Right ventricle myocardium superior (tissue), 1 donor: ENCODE measurements at places on chromosomes 2 and 18.

DNA sequence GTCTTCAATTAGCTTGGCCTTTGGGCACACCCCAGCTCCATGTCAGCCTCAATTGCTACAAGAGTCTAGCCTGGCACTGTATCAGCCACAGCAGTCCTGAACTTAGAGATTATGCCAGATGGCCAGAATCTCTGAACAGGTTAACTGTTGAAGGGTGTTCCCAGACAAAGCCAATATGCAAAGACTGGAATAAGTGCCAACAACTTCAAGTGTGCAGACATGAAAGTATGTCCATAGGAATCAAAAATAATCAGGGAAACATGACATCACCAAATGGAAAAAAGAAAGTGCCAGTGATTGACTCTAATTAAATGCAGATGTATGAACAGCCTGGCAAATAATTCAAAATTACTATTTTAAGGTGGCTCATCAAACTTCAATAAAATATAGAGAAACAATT, 98.5 kb upstream of the DOCK10 start:
- no peak for DNase-seq

DNA sequence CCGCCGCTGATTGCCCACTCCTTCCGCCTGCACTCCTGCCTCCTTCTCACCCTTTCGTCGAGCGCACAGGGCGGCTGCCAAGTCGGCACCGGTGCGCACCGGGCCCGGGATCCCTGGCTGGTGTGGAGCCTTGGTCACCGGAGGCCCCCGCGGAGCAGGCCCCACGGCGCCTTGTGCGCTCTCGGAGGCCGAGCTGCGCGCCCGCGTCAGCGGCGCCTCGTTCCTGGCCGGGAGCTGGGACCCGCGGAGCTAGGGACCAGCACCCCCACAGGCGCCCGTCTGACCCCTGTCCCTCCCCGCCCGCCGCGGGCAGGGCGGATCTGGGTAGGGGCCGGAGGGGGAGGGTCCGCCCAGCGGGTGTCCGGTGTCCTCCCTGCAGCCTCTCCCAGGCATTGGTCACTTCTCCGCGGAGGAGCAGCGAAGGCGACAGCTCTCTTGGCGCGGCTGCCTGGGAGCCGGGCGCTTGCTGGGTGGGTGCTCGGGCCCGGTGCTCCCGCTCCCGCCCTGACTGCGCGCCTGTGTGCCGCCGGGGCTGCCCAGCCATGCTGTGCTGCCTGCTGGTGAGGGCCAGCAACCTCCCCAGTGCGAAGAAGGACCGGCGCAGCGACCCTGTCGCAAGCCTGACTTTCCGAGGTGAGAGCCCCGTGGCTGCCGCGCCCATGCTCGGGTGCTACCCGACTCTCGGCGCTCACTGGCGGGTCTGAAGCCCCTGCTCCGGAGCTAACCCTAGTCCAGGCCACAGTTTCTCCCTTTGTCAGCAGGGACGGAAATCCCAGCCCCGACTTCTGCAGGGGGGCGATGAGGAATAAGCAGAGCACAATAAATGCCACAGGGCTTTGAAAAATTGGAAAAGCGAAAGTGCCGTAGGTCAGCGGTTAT, 13.2 kb downstream of the DYSF start:
- DNase-seq = peak; percentile 71

- no peak for DNase-seq
Measured at GRCh38 chr18:48003426-48004349, 73.2 kb upstream of the SMAD2 start.

DNA sequence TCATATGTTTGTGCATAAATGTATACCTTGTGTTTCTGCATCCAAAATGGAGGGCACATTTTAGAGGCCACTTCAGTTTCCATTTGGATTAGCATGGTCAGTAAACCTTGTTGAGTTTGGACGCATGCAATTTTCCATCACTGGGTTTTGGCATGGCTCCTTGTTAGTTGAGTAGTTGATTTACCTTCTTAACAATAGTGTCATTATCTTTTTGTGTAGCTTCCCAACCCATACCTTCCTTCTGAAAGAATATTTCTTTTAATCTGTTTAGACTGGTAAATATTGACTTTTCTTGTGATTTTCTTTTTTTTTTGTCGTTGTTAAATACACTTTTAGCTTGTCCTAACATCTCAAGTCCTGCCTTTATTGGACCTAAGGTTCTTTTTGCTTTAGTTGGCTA, 15.5 kb downstream of the RPIA start:
- no peak for DNase-seq

GRCh38 chr2:237629188-237629534, 1.8 kb downstream of the LRRFIP1 start:
- DNase-seq = no peak

DNA sequence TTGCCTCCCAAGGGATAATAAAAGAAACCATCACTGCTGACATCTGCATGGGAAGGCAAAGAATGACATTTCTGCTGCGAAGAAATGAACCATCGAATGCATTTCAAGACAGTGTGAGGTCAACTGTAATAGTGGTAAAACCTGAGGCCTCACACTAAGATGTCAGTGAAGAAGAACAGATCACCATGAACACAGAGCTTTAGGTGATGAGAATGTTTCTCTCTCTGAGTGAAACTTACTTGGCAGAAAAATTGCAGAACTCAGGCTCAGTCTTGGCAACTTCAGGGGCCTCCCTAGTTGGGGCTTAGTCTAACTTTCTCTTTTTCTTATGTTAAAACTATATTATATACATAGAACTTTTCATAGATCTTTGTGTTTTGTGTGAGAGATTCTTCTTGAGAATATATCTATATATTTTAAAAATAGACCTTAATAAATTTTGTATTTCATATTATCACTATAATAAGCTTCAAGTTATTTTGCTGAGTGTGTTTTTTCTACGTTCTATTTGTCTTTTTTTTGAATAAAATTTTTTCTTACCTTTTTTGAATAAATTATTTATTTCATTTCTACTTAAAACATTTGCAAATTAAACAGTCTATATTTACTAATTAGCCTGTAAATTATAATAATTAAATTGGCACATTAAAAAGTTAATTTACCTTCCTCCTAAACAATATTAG, 427.5 kb upstream of the TRIB2 start:
- DNase-seq = no peak

- DNase-seq = no peak
Measured at GRCh38 chr2:142165790-142166189, 35.0 kb upstream of the LRP1B start.

DNA sequence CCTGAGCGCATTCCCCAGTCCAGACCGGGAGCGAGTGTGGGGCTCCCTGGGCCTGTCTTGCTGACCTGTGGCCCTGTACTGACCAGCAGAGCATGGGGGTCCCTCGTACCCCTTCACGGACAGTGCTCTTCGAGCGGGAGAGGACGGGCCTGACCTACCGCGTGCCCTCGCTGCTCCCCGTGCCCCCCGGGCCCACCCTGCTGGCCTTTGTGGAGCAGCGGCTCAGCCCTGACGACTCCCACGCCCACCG, 5.3 kb downstream of the NEU4 start:
- DNase-seq = peak; percentile 28

DNA sequence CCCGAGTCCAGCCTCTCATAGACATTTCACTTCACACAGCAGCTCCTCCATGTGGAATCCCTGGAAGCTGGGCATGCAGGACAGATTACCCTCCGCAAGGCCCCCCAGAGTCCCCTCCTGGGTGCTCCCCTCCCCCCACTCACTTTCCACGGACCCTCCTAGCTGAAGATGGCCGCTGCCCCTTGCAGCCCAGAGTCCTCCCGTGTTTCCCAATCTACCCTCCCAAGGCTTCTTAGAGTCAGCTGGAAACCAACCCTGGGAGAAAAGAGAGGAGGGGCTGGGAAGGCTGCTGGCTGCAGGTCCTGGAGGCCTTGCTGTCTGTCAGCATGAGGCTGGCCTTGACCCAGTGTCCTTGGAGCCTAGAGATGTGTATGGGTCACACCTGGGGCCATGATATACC, 49.0 kb upstream of the HAAO start:
- no peak for DNase-seq

DNA sequence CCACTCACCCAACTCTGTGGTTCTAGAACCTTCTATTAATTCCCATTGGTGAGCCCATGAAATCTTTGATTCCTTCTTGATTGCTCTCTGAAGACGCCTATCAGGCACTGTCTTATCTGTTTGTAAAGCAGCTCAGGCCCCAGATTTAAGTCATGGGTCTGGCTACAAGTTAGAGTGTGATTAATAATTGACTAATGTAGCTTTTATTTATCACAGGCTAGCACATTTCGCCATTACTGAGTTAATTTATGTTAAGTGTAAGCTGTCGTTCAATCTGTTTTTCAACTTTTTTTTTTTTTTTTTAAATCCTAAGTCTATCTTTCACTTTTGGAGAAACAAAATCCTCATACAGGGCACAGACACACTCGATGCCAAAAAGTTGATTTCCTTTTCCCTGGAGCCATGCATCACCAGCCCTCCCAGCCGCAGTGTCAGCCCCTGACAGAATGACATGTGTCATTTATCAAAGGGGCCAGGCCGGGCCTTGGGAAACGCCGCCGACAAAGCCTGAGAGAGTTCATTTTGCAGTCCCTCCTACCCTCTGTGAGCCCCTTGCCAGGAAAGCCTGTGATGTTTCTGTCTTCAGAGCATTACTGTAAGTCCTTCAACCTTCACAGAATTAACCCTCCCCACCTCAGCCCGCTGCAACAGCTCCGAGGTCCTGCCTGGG, 15.8 kb downstream of the TSHZ1 start:
- peak; percentile 47 for DNase-seq

DNA sequence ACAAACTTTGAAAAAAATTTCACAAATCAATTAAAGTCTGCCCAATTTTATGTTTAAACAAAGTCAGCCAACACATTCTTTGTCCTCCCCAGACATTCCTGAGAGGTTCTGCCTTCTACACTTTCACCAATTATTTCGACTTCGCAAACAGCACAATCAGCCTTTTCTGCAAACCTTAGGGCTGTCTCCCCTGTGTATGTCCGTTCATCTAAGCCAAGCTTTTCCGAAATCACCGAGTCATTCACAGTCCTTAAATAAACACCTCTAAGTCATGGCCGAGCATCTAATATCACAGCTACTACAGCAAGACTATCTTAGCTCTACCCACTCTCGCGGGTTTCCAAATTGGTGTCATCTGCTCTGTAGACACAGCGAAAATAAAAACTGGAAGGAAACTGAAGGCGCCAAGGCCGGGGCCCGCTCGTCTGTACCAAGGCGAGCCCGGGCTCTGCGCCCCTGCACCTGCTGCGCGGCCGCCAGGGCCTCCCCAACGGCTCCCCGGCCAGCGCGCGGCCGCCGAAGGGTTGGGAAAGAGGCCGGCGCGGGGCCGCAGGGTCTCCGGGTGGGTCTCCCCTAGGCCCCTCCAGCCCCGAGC, 730 bp downstream of the ODC1 start:
- DNase-seq = peak; percentile 57

GRCh38 chr2:241417626-241418025, 61.5 kb downstream of the FARP2 start:
- DNase-seq = no peak

DNA sequence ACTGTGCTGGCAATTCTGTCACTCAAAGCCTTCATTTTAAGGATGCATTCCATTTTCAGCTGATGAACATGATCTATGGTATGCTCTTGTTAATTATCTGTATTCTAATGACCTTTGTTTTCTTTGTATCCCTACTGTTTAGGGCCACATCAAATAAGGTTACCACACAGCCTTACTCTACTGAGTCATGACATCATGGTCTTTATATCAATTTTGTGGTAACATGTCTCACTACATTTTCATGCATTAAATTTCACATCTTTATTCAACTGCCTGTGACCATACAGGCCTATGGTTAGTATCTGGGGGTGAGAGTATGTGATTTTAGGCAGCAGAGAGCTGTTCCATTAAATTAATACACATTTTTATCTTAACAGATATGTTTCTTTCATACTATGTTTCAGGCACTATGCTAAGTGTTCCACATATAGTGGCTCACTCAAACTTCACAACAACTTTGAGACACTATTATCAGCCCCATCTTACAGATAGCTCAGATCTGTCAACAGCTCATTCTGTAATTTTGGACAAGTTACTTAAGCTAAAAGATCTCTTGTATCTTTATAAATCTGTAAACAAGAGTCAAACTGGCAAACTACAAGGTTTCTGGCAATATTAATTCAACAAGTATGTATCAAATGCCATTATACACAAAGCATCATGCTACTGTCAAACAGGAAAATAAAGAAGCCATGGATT, 18.0 kb downstream of the LRPPRC start:
- no peak for DNase-seq

DNA sequence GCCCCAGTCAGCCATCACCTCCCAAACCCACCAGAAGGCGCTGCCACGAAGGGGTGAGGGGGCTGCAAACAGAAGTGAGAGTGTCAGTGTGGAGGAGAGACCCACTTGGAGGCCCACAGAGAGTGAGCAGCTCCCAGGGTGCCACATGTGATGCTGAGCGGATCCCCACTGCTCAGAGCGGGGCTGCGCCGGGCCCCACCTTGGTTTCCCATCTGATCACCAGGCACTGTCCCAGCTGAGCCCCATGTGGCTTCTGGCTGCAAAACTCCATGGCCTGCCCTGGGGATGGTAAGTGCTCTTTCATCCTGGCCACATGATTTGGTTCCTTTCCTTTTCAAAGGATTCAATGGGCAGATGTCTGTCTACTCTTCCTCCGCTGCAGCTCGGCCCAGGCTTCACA, 23.8 kb downstream of the SNORC start:
- DNase-seq = peak; percentile 30

GRCh38 chr18:67433971-67434370, 82.5 kb downstream of the DSEL start:
- DNase-seq = no peak

- DNase-seq = no peak
Measured at GRCh38 chr2:172928756-172929155, 146.9 kb upstream of the MAP3K20 start.

GRCh38 chr18:48781163-48781987, 169.4 kb downstream of the SMAD7 start:
- peak; percentile 94 for DNase-seq

- DNase-seq = no peak
Measured at GRCh38 chr2:137023205-137023604, 257.9 kb downstream of the THSD7B start.

DNA sequence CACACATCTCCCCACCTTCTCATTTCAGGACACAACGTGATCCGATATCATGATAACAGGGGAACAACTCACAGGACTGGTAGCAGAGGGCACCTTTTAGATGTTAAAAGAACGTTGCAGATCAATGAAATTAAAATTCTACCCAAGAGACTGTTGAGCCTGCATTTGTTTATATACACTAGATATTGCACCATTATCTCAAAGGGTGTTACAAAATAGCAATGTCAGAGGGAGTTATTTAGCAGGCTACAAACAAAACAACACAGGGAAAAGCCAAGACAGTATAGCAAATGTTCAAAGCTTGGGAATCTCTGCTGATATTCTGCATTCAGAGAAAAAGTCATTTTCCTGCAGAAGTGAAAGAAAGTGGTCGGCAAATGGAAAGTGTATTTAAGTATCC, 139.5 kb downstream of the MYO5B start:
- DNase-seq = no peak

GRCh38 chr18:35422237-35422636, 45.1 kb upstream of the ZNF396 start:
- no peak for DNase-seq
